ENCODE measurements at places on chromosomes 1 and 21. TPM values are rescaled to one million over a fixed set of nuclear protein-coding genes. Genes with fewer than 3 reads are reported as not detected.

DNA sequence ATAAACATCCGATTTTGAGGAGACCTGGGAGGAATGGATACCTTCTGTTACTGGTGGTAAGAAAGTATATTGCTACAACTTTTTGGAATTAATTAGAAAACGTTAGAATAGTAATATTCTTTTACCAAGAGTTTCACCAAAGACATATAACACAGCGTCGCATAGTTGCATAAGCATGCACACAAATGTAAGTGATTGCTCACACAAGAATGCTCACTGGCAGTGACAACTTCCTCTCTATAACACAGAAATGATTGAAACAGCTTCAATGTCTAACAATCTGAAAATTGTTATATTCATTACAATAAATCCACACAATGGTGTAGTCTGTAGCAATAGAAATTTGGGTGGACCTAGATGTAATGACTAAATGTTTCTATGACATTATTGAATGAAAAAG lies 998.6 kb downstream of the TTLL7 start:
- DNase-seq = no peak

- no peak for DNase-seq
These were observed 118.5 kb upstream of the ADAR start for GRCh38 chr1:154726443-154726842.

- no peak for DNase-seq
These were observed 3.6 kb downstream of the L1TD1 start for GRCh38 chr1:62198069-62198780.

DNA sequence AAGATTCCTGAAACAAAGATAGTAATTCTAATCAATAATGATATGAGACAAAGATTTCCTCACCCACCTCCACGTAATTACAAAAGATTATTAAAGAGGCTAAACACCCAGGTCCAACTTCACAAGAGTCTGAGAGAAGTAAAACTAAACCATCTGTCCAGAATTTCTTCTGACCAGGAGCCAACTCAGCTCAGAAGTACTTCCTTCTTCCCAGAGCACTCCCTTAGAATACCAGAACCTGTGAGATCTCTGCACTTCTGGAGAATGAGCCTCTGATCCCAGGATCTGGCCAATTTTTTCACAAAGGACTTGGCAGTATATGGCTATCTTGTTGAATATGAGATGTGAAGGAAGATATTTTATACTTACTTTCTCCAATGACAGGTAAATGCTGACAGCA lies 120.6 kb upstream of the PALMD start:
- DNase-seq = no peak

- DNase-seq = no peak
These were observed 4.6 kb downstream of the BLACAT1 start for GRCh38 chr1:205451202-205451601.

DNA sequence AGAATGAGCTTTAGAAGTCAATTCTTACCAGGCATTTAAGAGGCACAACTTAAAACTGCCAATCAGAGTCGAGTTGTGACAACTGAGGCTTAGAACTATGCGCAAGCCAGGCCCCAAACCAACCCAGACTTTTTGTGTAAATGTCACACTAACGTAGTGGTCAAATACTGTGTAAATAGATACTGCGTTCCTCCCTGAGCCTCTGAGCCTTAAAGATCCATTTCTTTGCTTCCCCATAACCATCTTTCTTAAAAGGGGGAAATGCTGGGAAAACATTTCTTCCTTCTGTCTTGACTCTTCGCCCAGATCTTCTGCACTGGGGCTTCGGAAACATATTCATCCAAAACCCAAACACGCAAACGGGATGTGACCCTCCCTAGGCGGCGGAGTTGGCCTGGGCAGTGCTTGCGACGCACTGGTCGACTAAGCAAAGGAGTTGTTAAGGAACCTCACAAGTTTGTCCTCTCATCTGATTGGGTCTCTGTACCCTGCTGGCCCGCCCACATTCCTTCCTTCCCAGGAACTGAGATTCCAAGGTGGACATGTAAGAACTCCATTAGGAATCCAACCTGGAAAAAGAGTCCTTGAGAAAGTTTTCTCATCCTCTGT lies 2.6 kb downstream of the ADAMTS5 start:
- DNase-seq = no peak

GRCh38 chr1:33131191-33131590 lies 50.2 kb downstream of the AZIN2 start:
- DNase-seq = no peak

DNA sequence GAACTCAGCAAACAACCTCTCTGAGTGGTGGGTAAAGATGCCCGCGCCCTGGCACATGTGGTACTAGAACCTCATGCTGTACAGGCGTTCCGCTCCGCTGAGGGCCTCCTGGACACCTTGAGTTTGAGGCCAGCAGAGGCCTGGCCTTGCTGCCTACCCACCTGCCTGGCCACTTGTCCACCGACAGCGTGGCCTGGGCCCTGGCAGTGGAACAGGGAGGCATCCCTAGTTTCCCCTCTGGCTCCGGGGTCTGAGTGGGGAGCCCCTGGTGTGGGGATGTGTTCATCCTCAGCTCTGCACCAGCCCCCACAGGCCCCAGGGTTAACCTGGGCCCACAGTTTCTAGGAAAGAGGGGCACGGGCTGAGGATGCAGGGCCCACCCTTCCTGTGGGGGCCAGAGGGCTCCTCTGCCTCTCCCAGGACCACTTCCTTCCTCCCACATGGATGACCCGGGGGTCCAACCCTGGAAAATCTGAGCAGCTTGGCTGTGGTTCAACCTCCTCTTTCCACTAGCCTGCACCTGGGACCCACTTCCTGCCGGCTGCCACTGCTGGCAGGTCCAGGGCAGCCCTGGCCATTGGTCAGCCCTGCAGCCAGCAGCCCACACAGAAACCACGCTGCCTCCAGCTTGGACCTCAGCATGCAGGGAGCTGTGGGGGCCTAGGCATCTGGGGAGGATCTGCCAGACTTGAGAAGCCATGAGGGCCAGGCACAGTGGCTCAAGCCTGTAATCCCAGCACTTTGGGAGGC lies 53.3 kb upstream of the COL18A1 start:
- DNase-seq = no peak

DNA sequence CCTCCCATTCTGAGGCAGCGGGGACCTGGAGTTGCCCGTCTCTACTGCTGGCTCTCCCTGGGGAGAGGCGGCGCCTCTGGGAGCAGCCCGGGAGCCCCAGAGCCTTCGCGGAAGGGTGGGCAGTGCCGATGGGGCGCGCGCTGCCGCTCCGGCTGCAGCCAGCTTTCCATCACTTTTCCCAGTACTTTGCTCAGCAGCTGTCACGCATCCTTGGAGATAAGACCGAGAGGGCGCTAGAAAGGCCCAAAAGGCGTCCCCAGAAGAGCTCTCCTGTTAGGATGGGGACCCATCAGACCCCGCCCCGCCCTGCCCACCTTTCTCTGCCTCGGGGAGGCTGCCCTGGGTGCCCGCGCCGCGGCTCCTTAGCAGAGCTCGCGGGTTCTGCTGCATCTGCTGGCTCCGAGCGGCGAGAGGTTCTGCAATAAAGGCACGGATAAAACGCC lies 534 bp downstream of the KCNH1 start:
- no peak for DNase-seq

DNA sequence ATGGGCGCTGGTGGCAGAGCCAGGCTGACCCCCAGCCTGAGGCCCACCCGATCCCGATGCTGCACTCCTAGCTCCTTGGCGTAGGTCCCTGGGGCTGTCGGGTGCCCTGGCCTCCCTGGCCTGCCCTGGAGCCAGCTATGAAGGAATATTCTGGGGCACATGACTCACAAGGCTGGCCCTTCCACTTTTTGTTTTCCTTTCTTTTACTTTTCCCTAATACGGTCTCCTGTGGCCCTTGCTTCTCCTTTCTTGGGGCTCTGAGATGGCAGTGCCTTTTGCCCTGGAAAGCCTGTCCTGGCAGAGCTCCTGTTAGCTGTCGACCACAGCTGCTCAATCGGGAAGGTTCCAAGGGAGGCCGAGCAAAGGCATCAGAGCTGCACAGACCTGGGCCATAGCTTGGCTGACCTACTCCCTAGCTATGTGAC lies 22.1 kb downstream of the ARHGEF10L start:
- no peak for DNase-seq

DNA sequence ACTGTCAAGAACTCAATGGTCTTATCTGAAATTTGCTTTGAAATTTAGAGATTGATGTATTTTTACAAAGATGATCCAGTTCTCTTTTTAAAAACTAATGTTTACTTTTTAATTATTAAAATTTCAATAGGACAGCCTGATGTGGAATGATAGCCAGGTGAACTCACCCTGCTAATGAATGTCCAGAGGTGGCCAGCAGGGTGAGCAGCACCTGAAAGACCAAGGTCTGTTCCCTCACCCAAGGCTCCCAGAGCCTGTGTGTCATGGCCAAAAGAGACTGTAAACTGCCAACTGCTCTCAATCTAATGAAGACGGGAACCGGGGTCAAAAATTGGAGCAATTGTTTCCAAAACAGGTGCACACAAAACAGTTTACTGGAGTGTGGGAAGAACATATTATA lies 340.4 kb downstream of the DISC1 start:
- no peak for DNase-seq

DNA sequence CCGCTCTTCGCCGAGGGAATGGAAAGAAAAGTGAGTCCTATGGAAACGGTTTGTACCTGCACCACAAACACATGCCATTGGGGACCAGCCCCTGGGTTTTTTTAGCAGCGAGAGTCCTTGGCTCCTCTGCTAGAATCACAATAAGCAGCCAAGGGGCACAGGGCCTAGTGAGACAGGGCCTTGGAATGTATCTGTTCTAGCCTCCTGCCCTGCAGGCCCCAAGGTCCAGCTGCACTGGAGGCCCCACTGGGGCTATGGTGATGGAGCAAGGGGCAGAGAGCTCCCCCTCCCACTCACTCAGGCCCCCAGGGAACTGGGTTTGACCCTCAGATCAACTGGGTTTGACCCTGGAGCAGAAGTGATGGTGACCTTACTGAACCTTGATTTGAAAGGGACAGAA lies 14.4 kb downstream of the SHISA4 start:
- no peak for DNase-seq

DNA sequence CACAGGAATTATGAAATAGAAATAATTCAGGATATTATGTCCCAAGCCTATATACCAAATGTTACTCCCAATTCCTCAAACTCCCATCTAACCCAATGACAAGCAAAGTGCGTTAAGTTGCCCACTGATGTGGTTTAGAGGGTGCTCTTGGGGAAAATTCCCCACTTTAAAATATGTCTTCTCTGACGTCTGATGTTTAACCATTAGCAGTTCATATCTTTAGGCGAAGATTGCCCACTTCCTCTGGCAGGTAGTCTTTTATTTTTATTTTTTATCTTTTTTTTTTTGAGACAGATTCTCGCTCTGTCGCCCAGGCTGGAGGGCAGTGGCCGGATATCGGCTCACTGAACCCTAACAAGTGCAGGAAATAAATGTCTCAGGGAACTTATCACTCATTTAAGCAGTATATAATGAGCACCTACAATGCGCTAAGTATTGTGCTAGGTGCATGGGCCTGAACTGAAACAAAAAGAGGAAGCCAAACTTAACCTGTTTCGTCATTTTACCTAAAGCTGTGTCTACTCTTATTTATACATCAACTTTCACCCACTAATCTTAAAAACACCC lies 1.3 kb upstream of the LYST start:
- DNase-seq = no peak

GRCh38 chr1:101017448-101017847 lies 8.1 kb downstream of the DPH5 start:
- DNase-seq = no peak

DNA sequence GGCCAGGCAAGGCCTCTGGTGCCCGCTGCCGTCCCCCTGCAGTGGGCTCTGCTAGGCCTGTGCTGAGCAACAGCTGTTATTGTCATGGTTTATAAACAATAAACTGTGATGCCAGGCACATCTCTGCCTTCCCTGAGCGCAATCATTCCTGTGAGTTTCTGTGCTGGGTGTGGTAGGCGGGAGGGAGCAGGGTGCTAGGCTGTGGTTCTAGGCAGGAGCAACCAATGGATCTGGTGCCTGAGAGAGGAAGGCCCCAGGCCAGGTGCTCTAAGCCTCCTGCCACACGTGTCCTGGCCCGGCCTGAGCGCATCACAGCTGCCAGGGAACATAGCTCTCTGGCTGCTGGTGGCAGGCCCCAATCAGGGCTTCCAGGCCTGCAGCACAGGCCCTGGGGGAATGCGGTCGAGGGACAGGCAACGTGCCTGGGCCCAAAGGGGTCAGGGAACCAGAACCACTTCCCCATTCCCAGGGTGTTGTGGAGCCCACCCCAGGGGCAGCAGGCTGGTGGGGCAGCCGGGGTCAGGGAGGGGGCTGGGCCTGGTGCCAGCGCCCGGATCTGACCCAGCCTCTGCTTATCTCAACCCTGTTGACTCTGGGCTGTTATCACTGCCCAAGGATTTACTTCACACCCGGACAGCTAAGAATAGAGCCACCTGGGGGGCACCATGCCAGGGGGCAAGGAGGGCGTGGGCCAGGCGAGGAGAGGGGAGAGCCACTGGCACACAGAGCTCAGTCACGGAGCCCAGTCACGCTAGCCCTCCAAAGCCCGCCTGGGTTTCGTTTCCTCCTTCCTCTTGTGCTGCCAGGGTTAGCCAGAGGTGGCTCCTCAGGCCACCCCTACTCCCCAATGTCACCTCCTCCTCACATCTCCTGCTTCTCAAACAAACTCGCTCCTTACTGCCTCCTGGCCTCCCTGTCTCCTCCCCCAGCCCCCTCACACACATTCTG lies 11.5 kb downstream of the TRIM46 start:
- no peak for DNase-seq

DNA sequence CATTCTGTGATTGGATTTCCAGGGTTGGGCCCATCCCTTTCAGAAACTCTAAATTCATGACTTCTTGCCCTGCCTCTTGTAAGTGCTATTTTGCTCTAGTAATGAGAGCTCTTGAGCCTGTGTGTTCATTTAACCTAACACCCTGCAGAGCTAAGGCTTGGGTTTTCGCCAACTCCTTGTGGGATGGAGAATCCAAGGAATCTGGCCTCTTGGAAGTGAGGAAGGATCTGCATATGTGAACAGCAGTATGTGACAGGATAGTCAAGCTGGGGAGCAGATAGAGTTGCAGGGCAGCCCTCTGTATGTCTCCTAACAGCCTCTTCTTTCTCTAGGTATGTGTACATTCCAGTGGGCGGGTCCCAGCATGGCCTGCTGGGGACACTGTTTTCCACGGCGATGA lies 258.9 kb downstream of the HHAT start:
- DNase-seq = no peak

DNA sequence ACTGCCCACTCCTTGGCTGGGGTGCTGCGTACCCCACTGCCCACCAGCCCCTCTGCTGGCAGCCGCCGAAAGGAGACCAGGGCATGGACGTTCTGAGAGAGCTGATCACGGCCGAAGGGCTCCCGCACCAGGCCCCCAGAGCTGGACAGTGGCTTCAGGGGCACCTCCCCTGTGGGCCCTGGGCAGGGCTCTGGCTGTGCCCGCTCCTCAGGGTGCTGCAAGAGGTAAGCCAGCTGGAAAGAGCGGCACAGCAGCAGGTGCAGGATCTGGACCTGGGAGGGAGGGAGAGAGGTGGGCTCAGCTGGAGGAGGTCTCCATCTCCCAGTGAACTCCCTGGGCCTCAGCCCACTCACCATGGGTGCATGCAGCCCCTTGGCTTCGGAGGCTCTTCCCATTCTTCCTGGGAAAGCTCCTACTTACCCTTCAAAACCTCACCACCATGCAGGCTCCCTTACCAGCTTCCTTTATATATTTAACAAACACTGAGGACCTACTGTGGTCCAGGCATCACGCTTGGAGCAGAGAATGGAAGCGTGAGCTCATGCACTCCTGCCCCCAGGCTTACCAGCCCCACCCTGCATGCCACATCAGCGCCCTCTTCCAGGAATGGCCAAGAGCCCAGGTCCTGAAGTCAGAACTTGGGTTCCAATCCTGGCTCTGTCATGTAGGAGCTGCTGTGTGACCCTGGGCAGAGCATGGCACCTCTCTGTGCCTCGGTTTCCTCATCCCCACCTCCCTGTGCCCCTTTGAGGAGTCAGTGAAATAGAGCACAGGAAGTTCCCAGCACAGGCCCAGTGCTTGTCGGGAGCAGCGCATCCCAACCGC lies 6.8 kb upstream of the KIF17 start:
- DNase-seq = no peak

The C1orf115 gene
- total RNA-seq = 27.4 TPM

The AMY1B gene
- total RNA-seq = not detected

The LMX1A gene
- total RNA-seq = 2.0 TPM

All from omental fat pad (tissue), 4 donors.